ENCODE measurements at places on chromosomes 5 and 9.

DNA sequence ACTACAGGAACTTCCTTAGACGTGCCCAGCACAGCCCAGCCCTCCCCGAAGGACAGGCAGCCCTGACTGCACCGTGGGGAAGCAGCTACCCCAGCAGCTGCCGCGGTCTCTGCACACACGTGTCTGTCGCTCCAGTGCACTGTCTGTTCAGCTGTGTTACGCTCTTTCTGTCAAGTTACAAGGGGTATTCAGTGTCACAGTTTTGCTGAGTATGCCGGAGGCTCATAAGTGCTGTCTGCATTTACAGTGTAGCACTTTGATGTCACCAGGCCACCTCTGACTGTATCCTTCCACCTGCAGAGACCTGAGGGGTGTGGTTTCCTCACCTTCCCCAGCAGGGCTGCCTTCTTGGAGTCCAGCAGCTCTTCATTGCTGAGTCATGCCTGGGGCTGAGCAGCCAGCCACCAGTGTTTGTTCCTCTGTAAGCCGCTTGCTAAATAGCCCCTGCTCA, 126.8 kb downstream of the EHMT1 start:
- peak; percentile 35 for DNase-seq

DNA sequence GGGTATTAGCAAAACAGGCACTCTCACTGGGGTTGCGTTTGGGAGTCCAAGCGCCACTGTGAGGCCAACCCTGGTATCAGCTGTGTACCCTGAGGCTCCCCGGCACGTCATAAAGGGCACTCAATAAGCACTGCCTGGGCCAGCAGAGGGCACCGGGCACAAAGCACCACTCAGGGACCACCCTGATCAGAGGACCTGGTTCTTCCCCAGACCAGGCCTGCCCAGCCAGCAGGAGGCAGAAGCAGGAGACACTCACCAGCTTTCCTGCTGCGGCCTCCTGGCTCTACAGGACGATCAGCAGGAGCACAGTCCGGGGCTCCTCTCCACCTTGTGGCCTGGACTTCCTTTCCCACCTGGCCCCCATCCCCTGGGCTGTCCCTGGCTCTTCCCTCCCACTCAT, 12.6 kb downstream of the MGAT1 start:
- no peak for DNase-seq

- DNase-seq, result no peak
Measured at GRCh38 chr5:160479926-160480325, 58.3 kb downstream of the PTTG1 start.

DNA sequence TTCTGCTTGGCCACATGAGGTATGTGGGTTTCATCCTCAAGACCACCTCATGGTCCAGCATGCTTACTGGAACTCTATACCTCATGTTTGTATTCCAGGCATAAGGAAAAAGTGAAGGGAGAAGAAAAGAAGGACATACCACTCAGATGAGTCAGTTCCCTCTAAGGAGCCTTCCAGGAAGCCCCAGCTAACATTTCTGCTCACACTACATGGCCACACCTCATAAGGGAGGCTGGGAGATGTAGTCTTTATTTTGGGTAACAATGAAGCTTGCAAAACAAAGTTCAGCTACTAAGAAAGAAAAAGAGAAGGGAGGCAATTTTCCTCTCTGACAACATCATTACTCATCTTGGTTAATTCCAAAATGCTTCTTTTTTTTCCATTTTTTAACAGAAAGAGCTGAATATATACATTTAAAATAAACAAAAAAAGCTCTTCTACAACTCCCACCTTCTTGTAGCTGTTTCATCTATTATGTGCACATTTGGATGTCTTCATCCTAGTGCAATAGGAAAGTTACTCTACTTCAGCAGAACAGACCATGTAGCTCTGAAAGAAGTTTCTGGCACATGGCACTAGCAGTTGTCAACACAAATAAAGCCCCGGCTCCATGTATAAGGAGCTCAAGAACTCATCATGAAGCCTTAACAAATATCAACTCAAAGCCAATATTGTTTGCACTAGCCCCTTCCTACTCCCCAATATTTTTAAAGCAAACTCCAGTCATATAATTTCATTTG, 123.6 kb upstream of the CCDC112 start:
- no peak for DNase-seq

DNA sequence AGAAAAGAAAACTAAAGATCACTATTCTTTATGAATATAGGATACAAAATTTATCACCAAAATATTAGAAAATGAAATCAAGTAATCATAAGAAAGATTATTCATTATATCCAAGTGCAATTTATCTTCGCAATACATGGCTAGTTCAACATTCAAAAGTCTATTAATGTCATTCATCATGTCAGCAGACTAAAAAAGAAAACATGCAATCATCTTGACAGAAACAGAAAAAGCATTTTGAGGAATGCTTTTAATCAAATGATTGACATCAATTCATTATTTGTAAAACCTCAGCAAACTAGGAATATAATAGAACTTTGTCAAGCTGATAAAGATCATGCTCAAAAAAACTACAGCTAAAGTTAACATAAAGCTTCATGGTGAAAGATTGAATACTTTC, 40.7 kb downstream of the ATPSCKMT start:
- DNase-seq, result no peak

GRCh38 chr5:116466727-116467464, 107.7 kb downstream of the SEMA6A start:
- no peak for DNase-seq

GRCh38 chr5:111859533-111860270, 102.7 kb upstream of the NREP start:
- no peak for DNase-seq

GRCh38 chr5:130870691-130871090, 294.4 kb downstream of the HINT1 start:
- no peak for DNase-seq

DNA sequence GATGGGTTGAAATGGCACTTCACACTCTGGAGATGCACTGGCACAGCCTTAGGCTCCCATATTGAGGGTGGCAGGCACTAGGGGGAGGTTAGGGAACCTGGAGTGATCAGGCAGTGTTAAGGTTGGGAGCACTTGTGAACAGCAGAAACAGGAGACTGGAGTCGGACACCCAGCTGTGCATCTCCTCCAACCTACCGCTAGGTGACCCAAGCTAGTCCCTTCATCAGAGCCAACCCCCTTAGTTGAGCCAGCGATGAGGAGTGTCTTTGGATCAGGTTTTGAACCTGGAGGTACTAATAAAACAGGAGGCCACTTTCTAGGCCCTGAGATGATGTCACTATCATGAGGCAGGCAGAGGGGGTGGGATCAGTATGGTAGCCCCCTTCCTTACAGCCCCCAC, 1.7 kb downstream of the ACTL7B start:
- no peak for DNase-seq

- DNase-seq, result peak; percentile 29
Measured at GRCh38 chr9:111945216-111945615, 48.6 kb downstream of the UGCG start.

- DNase-seq, result no peak
Measured at GRCh38 chr5:173020154-173020581, 36.0 kb upstream of the CREBRF start.

DNA sequence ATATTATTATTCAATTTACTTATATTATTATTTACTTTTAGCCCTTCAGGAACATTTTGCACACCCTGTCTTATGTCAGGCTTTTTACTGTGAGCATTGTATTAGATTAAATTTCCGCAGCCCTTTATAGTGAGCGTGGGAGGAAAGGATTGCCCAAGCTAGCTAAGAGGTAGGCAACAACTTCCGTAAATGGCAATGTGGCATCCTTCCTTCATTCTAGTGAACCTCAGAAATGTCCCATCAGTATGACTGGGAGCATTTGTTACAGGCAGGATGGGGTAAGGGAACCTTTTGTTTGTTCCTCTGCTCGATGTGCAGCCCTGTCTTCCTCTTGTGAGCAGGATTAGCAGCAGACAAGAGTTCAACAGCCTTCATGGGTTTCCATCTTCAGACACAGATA, 6.2 kb upstream of the CD180 start:
- no peak for DNase-seq

DNA sequence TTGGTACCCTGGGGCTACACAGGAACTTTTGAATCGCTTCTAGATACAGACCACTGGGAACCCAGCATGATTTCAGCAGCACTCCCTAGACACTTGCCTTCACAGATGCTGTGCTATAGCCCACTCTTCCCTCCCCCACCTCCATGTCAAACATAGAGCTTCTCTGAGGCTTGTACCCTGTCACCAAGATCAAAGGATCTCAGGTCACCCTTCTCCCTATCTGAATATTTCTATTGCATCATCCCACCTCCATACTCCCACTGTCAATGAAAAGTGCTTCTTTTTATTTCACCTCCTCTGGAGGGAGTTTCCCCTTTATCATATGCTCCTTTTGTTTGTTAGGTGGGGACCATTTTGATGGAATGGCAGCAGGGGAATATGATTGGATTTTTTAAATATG, 29.2 kb upstream of the PHF24 start:
- DNase-seq, result no peak

GRCh38 chr9:28735738-28736342, 1162.6 kb upstream of the C9orf72 start:
- no peak for DNase-seq

GRCh38 chr5:2660315-2660714, 91.2 kb downstream of the IRX2 start:
- DNase-seq, result no peak

DNA sequence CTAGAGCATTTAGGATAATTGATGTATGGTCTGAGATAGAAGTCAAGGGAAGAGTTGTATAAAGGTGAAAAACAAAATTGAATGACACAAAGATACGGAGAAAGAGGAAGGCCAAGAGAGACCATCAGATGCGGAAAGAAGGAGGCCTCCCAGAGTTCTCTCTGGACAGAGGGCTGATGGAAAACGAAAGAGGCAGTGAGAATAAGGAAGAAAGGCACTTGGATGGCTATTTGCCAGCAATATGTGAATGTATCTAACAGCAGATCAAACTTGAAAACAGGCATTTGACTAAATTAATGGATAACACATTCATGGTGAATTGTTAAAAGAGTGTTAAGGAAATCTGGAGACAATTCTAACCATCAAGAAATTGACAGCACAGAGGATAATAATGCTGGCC, 2.4 kb upstream of the DOCK8 start:
- no peak for DNase-seq

DNA sequence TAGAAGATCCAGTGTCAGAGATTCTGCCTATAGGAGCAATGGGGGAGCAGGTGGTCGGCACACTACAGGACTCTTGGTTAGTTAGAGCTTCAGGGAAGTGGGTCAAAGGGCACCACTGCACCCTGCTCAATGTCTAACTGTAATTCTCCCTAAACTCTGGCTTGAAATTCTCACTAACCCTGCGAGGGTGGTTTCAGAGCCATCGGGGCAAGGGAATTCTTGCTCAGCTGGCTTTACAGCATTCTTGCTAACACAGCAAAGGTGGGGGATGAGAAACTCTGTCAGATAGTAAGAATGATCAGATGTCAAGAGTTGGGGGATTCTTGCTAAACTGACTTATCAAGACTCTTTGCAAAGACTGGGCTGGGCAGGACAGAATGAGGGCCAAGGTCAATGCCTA, 4.7 kb upstream of the ZNF354C start:
- DNase-seq, result no peak

DNA sequence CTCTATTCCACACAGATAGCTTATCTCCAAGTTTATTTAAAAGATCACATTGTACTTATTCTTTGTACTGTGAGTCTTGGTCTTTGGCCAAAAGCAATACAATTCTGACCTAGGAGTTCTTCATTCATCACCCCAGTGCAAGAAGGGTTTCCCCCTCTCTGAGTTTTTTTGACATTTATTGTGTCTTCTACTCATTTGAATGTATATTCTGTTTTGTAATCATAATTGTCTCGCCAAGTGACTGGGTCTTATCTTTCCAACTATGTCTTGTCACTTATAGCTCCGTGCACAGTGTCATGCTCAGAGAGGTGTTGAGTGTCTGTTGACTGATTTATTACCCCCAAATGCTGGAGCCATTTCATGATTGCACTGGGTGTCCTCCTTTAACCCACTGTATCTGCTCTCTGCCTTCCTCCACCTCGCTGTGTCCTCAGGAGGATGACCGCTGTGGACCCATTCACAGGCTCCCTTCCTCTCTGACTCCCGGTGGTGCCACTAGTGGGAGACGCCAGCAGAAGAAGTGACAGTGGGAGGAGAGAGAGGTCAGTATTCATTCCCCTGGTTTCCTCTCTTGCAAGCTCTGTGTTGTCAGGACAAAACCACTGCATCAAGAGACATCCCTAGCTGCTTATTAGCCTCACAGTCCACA, 11.2 kb upstream of the TRIO start:
- DNase-seq, result no peak

GRCh38 chr5:14101922-14102321, 41.2 kb upstream of the TRIO start:
- DNase-seq, result no peak

GRCh38 chr5:1325870-1326531, 18.9 kb downstream of the CLPTM1L start:
- DNase-seq, result no peak

DNA sequence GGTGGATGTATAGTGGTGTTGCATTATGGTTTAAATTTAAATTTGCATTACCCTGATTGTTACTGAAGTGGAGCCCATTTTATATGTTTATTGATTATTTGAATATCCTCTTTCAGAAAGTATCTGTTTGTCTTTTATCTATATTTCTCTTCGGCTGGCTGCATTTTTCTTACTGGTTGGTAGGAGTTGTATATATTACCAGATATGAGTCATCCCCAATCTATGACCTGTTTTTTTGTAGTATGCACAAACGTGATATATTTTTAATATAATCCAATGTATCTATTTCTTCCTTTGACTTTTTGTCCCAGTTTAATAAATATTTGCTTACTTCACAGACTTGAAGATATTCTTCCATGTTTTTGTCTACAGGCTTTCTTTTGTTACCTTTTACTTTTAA, 29.3 kb upstream of the CAMK4 start:
- DNase-seq, result no peak

DNA sequence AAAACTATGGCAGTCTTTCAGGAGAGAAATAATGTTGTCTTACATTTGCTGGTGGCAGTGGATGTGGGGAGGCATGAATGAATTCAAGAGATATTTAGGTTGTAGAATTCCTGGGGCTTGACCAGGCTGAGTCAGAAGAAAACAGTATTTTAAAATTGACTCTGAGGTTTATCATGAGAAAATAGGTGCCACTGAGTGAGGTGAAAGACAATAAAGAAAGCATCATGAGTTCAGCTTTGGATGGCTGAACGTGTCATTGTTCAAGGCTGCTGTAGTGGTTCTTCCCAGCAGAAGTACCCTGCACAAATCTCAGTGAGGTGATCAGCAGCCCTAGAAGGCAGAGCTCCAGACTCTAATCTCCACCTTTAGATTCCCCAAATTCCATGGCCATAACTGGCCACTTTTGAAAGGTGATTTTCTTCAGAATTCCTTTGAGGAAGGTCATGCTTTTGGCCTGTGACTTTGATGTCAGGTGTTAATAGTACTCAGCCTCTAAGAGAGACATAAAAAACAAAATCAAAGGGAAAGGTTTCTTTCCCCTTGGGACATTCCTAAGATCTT, 395.4 kb downstream of the NTRK2 start:
- no peak for DNase-seq

Measured in activated CD4-positive, alpha-beta T cell treated with anti-CD3 and anti-CD28 coated beads, Interleukin-2, amount 50 U/mL, for 16 hours (primary cell).